Large intestine (tissue), 12 donors: ENCODE measurements at places on chromosomes 5 and 9. TPM values are rescaled to one million over a fixed set of nuclear protein-coding genes. Genes with fewer than 3 reads are reported as not detected.
A peak's percentile ranks its signal among the peaks of the same experiment; 100 is the strongest.

The AK8 gene
- 2.6 TPM for polyA plus RNA-seq

GRCh38 chr5:96374653-96375052 is 58.4 kb downstream of the PCSK1 start:
- H3K27ac ChIP-seq = no peak overlapping the region
- H3K4me1 ChIP-seq = no peaks in the 10 kb centered on the region
- H3K27me3 ChIP-seq = no peaks in the 10 kb centered on the region
- no peak for DNase-seq
- no peaks in the 10 kb centered on the region for H3K36me3 ChIP-seq

GRCh38 chr5:35313291-35313690 is 83.0 kb upstream of the PRLR start:
- no peak overlapping the region for H3K4me3 ChIP-seq
- H3K4me1 ChIP-seq = no peaks in the 10 kb centered on the region
- no peak for DNase-seq
- no peak overlapping the region for H3K27ac ChIP-seq

- peak overlapping the region; percentile 94 for H3K27ac ChIP-seq
- no peaks in the 10 kb centered on the region for H3K27me3 ChIP-seq
- DNase-seq = peak; percentile 94
- peaks cover 9% of the 10 kb centered on the region for H3K4me1 ChIP-seq
- peak overlapping the region; percentile 81 for H3K4me3 ChIP-seq
- no peaks in the 10 kb centered on the region for H3K36me3 ChIP-seq
Observed at GRCh38 chr5:94618029-94618492, 343 bp downstream of the KIAA0825 start.
